ENCODE measurements at places on chromosomes 7 and 10.

DNA sequence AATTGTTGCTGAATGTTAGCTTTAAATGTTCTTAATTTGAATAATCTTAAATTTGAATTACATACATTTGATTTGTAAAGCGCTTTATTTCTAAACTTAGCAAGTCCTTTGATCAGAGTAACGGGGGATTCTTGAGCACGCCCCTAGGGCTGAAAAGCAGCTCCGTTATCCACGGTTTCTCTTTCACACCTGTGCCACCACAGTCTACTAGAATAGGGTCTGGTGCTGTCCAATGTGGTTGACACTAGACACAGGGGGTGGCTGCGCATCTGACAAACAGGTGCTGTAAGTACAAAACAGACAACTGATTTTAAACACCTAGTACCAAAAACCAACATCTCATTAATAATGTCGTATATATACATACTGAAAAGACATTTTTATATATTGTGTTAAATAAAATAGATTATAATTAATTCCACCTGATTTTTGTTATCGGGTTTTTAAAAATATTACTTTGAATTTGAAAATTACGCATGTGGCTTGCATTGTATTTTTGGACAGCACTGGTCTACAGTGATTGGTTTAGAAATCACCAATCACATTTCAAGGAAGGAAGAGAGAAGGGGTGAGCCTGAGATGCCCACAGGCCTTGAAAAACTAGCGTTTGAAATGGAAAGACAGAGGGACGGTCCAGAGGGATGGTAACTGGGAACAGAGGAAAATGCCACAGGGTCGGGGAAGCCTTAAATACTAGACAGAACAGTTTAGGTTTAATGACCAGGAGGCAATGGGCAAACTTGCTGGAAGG, 7.3 kb downstream of the SEPHS1 start:
- no peak for DNase-seq

- no peak for DNase-seq
Measured at GRCh38 chr7:25787336-25787735, 364.7 kb upstream of the NFE2L3 start.

DNA sequence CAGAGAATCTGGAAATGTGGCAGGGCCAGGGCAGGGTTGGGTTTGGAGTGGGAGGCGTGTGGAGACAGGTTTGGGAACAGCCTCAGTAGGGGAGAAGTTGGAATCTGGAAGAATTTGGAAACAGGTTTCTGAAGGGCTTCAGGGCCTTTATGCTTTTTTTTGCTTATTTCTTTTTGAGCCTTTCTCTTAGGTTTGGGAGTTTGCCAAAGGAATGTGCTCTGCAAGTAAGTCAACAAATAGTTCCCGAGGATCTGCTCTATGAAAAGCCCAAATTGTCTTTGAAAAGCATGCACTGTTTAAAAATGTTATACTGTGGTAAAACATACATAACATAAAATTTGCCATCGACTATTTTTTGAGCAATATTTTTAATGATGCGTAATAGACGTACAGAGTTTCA, 86.7 kb upstream of the ADRB1 start:
- DNase-seq: peak; percentile 23

- DNase-seq: no peak
Measured at GRCh38 chr7:148806187-148806586, 77.9 kb downstream of the EZH2 start.

- peak; percentile 17 for DNase-seq
Measured at GRCh38 chr10:115045499-115045898, 47.7 kb upstream of the ATRNL1 start.

DNA sequence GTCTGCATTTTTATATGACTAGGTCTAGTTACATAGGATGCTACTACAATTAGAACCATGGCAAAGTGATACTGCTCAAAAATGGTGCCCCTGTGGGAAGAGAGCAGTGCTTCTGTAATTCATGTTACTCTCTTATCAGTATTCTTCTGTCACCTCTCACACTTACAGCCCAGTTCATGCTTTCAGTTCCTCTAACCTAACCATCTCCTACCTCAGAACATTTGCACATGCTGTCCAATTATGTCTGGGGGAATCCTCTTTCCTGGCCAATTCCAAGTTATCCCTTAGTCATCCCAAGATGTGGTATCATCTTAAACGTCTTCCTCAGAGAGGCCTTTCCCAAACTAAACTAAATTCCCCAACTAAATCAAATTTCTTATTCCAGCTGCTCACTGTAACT, 190.2 kb downstream of the RELN start:
- no peak for DNase-seq

GRCh38 chr7:95491634-95492314, 6.0 kb downstream of the ASB4 start:
- DNase-seq: no peak

GRCh38 chr7:142809671-142810070, 38.9 kb downstream of the PRSS2 start:
- DNase-seq: no peak

- no peak for DNase-seq
Measured at GRCh38 chr10:71367271-71367670, 29.4 kb upstream of the CDH23 start.

DNA sequence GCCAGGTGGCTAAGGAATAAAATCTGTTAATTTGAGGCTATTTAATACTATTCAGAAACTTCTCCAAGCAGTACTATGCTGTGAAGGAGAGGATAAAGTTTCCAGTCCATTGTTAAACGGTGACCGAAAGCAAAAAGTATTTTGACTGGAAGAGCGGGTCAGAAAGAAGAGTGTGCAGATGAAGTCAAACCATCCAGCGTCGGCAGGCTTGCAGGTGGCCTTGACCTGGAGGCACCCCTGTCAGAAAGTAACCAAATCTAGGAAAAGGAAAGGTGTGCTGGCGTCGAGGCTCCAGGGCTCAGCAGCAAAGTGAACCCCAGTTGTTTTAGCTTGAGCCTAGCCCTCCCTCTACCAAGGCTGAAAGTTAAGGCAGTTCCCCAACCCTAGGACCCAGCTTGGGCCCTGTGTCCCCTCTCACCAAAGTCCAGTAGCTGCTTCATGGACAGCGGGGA, 544 bp downstream of the PDK4 start:
- peak; percentile 37 for DNase-seq

GRCh38 chr7:12002428-12002827, 170.4 kb upstream of the THSD7A start:
- no peak for DNase-seq

DNA sequence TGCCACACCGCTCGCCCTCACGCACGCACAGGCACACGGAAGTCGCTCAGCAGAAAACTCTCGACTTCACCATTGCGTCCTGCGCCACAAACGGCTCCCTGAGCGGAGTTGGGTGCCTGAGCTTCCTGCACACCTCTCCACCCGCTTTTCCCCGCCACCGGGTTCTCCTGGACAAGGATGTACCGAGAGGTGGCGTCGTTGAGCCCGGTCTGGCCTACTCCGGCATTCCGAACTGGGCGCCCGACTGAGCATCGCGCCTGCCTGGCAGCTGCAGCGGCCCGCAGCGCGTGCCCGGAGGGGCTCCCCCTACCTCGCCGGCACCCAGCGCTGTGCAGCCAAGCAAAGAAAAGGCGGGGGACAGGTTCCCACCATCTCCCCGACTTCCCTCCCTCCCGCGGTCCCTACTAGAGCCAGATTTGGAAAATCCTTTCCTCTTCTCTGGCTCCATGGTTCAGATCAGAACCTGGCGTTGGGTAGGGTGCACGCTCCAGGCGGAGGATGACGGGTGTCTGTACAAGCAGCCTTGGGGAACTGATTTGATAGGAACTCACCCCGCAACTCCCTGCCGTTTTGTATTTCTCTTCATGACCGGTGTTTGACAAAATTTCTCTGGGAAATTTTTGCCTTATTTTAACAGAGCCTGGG, 1.7 kb downstream of the SORCS3 start:
- peak; percentile 34 for DNase-seq

DNA sequence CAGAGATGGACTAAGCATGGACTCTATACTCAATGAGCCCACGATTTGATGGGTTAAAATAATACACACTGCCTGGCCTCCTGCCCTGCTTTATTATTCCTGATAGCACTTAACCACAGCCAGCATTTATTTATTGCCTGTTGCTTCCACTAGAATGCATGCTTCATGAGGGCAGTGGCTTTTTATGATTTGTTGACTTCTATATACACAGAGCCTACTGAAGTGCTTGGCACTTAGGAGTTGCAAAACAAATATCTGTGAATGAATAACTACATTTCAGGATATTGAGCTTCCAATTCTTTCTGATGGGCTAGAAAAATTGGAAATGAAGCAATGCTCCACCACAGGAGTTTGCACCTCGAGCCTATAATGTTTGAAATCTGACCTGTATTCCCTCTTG, 513.6 kb upstream of the ZMIZ1 start:
- DNase-seq: no peak

All from pons (tissue), 1 donor.